ENCODE measurements at places on chromosomes 3 and 15. TPM values are rescaled to one million over a fixed set of nuclear protein-coding genes. Genes with fewer than 3 reads are reported as not detected.

GRCh38 chr3:78794431-78794830, 973.4 kb downstream of the ROBO1 start:
- no peak overlapping the region for H3K27ac ChIP-seq
- no peak overlapping the region for H3K4me3 ChIP-seq
- no peaks in the 10 kb centered on the region for H3K27me3 ChIP-seq
- H3K4me1 ChIP-seq = no peaks in the 10 kb centered on the region

- H3K36me3 ChIP-seq = peaks cover 35% of the 10 kb centered on the region
- no peaks in the 10 kb centered on the region for H3K27me3 ChIP-seq
Observed at GRCh38 chr15:95715906-95716656, 614.4 kb upstream of the NR2F2 start.

GRCh38 chr3:17399586-17399985, 342.8 kb downstream of the TBC1D5 start:
- no peak overlapping the region for H3K27ac ChIP-seq
- H3K36me3 ChIP-seq = no peaks in the 10 kb centered on the region
- H3K4me1 ChIP-seq = no peaks in the 10 kb centered on the region

DNA sequence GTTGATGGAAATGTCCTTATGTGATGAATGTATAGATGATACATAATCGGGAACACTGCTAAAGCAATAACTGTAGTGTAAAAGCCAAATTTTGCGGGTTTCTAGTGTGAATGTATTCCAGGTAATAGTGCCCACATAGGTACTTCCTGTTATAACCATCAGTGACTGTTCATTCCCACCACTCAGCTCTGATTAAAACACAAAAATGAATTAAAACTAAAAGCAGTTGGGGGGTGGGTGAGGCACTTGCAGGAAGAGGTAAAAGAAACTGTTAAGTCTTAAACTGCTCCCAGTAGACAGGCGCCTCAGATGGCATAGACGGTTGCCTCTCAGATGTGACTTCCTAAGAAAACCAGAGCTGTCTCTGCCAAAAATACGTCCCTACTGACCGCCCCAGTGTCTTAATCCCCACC, 893 bp upstream of the MTHFS start:
- DNase-seq = no peak
- peaks cover 3% of the 10 kb centered on the region for H3K4me1 ChIP-seq
- no peaks in the 10 kb centered on the region for H3K27me3 ChIP-seq
- H3K4me3 ChIP-seq = peak overlapping the region; percentile 69
- peak overlapping the region; percentile 93 for H3K27ac ChIP-seq

SLITRK3 gene
- not detected for total RNA-seq

KNL1 gene
- total RNA-seq = 32.1 TPM

CADPS gene
- total RNA-seq = not detected

CDHR4 gene
- not detected for total RNA-seq

C3orf20 gene
- not detected for total RNA-seq

TMEM207 gene
- not detected for total RNA-seq
